Posterior cingulate gyrus (tissue), 11 donors: ENCODE measurements at places on chromosomes 11 and 22.

DNA sequence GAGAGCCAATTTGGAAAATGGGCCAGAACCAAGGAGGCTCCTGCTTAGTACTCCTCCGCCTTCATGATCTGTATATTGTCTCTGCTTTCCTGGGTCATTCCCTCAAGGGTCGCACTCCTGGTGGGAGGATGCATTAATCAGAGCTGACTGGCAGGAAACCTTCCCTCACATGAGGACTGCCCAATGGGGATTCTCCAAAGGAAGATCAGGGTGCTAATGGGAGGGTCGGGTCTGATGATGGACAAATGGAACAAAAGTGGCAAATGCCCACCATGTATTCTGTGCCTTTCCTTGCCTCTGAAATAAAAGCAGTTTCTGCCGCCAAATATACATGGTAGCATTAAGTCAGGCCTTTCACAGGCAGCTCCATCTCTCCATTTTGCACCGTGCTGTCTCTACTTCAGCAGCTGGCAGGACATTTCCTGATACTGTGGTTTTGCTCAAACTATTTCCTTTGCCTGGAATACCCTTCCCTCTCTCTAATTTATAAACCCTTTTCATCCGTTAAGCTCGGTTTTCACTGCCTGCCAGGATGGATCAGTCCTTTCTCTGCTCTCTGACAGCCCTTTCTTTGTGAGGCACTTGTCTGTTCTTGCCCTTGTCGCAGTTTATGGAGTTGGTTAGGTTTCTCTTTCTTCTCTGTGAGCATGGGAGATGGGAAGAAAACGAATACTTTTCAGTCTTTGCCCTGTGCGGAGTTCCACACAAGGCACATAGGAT, 13.5 kb downstream of the SREBF2 start:
- no peak for DNase-seq

DNA sequence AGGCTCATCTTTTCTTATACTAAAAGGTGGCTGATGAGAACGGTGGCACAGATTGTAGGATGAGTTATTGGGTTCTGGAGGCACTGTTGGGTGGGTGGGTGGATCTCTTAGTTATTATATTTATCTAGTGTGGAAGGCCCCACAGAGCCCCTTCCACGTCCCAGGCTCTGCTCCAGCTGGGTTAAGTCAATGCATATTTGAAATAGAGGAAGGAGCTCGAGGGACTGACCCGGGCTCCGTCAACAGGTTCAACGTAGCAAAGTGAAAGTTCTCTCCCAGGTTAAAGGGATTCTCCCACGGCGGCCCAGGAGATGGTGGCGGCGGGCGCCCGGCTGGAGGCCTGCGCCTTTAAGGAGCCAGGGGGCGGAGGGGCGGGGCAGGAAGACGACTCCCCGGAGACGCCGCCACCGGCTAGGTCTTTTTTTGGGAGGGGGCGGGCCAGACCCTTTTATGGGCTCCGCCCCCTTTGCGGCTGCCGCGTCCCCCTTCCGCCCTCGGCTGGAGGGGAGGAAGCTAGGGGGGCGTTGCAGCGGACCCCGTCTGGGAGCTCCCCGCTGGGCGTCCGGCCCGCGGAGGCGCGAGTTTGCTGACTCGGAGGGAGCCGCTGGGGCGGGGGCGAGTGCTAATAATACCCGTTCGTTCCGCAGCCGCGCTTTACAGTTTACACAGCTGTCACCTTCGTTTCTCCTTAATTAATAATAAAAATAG, 1.5 kb upstream of the INPPL1 start:
- peak; percentile 97 for DNase-seq

- no peak for DNase-seq
These were observed 26.7 kb upstream of the FBLN1 start for GRCh38 chr22:45475851-45476514.

DNA sequence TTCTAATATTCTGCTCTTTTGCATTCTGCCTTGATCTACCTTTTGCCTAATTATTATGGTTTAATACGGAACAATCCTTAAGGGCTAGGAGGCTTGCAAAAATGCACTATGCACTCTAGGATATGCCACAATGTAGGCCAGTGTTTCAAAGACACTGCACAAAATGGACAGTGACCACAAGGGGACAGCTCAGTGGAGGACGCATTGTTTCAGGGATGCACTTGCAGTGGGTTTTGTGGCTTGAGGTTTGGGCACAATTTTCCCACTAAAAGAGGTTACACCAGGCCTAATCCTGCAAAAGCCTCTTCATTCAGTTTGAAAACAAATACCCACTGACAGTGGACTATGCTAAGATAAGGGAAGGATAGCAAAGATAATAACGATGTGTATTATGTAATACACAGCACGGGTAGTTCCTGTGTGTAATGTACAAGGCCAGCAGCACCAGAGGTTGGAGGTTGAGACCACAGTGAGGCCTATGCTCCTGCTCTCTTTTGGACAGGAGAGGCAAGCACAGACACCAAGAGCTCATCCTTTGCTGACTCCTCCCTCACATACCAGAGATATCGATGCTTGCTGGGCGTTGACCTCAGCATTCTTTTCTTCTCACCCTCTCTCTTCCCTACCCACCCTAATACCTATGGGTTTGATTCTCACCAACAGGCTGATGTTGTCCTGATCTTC, 12.7 kb downstream of the MAP6 start:
- DNase-seq: no peak

- DNase-seq: no peak
These were observed 203.8 kb downstream of the DLG2 start for GRCh38 chr11:85423316-85423715.

- no peak for DNase-seq
These were observed 70.9 kb downstream of the SFI1 start for GRCh38 chr22:31567196-31567595.

DNA sequence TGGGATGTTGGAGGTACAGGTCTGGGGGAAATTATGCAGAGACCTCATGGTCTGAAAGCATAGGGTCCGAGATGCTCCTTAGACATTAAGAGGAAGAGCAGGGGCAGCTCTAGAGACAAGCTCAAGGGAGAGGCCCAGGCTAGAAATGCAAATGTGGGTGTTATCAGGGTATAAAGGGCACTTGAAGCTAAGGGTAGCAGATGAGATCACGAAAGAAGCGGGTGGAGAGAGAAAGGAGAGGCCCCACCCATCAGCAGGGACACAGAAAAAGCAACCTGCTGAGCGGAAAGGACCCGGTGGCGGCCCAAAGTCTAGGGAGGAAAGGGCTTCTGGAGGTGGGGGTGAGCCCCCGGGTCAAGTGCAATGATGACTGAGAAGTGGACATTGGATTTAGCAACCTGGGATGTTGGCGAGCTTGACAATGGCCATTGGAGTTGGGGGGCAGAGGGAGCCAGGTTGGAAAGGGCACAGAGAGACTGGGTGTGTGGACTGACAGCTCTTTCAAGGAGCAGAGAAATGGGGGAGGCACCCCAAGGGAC, 8.9 kb downstream of the TMPRSS6 start:
- DNase-seq: no peak

- DNase-seq: no peak
These were observed 138.2 kb upstream of the MTMR2 start for GRCh38 chr11:96062134-96062533.

GRCh38 chr11:45847911-45848316, 639 bp downstream of the CRY2 start:
- DNase-seq: peak; percentile 38

GRCh38 chr11:33195462-33196173, 34.3 kb upstream of the CSTF3 start:
- DNase-seq: no peak

DNA sequence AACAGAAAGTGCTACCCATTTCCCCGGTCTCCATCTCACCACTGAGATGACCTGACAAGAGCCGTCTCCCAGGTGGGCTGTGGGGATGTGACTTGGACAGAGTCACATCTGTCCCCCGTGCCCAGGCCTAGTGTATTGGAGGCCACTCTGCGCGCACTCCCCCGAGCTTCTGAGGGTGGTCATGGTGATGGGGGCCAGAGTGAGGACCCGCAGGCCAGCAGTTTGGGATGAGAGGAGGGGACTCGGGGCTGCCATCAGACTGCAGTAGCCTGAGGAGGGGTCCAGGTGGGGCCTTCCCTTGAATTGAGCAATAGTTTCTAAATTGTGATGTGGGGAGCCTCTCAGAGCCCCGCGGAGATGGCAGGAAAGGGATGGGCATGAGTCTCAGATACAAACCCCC, 852.6 kb downstream of the TBC1D22A start:
- DNase-seq: no peak

DNA sequence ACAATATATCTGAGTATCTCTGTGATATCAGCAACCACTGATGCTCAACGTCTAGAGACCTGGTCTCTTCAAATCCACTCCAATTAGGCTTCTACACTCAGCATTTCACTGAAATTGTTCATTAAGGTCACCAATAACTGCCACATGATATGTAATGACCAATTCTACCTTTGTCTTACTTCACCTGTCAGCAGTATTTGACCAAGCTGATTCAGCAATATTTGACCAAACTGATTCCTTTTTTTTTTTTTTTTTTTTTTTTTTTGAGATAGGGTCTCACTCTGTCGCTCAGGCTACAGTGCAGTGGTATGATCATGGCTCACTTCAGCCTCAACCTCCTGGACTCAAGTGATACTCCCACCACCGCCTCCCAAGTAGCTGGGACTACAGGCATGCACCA, 5.6 kb downstream of the TSG101 start:
- no peak for DNase-seq

DNA sequence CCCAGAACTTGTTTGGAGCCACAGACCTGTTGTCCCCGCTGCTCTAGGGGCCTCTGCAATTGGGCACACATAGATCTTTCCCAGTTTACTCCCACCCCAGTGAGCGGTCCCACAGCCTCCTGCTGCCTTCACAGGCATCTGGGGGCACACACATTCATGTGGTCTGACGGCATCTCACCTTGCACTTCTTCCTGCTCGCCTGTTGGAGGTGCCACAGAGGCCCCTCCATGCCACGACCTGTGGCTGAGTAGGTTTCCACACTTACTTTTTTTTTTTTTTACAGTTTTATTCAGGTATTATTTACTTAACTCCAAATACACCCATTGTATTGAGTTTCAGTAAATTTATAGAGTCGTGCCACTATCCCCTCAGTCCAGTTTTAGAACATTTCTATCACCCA, 68.9 kb upstream of the SEPTIN5 start:
- no peak for DNase-seq

- DNase-seq: no peak
These were observed 67.2 kb downstream of the C11orf91 start for GRCh38 chr11:33633251-33634003.

DNA sequence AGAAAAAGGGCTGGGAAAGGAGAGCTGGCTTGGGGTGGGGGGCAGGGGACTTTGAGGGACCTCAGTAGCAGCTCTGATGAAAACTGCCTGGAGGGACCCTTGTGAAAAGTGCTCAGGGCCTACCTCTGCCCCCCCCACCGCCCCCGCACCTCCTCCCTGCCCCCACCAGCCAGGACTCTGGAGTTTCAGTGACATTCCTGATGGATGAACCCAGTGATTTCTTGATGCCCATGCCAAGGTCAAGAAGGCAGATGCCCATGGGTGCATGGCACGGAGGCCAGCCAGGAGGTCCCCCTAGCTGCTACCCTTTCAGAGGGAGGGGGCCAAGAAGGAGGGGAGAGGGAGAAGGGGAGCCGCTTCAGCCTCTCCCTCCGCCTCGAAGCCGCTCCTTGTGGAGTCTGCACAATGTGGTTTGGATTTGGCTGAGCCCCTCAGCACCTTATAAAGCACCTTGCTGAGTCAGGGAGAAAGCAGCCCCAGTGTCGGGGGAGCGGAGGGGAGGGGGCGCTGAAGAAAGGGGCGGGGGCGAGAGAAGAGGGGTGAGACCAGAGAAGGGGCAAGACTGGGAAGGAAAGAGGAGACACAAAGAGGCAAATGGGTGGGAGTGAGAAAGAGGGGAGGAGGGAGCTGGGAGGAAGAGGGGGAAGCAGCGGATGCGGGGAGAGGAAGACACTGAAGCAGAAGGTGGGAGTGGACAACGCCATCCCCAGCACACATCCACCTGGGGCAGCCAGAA, 2.1 kb upstream of the CLCF1 start:
- DNase-seq: no peak

DNA sequence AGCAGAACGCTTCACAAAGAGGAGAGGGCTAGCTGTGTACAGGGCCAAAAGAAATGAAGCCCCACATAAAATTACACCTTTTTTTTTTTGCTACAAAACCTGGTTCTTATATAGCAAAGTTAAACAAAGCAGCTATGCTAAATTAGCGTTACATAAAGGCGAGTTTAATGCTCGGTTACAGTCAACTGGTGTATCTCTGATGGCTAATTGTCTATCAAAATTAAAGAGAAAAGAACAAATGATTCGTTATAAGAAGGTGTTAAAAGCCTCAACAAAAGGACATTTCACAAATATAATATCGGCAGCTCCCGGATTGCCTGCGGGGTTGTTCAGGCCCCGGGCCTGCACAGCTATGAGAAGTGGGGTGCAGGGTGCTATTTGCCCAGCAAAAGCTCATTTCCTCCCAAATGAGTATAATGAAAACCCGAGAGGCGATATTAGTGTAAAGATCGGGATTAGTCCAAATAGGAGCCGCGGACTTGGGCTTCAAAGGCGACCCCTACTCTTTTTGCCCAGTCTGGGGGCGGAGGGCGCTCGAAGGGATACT, 13.3 kb upstream of the PAX6 start:
- no peak for DNase-seq

GRCh38 chr22:25716637-25717036, 25.4 kb upstream of the MYO18B start:
- DNase-seq: no peak

GRCh38 chr11:120569861-120570260, 58.3 kb downstream of the GRIK4 start:
- DNase-seq: peak; percentile 51

DNA sequence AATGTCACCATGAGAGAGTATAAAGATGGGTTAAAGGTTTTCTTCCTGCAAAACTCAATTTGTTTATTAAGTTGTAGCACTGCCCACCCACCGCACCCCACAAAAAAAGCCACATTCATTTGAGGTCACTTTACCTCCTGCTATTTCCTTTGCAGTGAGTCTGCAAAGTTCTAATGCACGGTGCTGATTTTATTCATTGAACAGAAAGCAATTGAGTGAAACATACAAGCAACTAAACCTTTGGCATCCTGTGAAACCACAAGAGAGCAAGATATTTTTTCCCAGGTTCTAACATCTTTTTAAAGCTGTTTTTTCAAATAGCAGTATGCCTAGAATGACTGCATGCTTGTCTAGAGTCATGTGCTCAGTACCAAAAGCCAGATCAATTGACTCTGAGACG, 39.0 kb downstream of the RRAS2 start:
- no peak for DNase-seq

DNA sequence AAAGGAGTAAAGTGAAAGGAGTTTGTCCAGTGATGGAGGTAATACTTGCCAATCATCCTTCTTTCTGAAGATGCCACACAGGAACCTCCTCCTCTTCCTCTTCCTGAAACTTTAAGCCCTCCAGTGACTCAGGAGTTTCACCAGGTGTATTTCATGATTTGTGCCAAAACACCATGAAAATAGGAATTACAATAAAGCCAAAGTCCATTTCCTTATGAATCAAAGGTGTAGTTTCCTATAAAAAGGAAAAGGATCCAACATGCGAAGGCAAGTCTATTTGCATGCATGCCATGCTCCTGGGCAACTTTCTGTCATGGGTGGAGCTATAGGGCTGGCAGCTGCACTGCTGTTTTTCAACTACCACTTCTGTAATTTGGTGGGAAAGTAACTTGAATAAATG, 9.8 kb upstream of the POU2AF1 start:
- no peak for DNase-seq
